ENCODE measurements at places on chromosomes 3 and 15.

GRCh38 chr3:185979721-185980121 is 41.9 kb upstream of the TRA2B start:
- no peak for DNase-seq

DNA sequence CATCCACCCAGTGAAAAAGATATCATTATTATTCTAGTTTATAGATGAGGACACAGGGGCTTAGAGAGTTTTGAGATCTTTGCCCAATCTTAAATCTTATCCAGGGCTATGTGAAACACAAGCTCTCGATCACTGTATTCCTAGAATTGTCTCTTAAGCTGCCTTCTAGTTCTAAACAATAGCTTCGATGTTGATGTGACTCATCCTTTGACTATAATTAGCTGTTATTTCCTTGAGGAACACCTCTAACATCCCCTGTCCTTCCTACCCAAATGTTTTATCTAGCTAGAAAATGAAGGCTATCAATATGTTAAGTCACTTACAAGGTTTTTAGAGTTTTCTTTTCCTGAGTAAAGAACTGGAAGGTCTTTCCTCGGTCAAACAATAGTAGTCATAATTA is 83.1 kb upstream of the STAC start:
- DNase-seq: no peak

DNA sequence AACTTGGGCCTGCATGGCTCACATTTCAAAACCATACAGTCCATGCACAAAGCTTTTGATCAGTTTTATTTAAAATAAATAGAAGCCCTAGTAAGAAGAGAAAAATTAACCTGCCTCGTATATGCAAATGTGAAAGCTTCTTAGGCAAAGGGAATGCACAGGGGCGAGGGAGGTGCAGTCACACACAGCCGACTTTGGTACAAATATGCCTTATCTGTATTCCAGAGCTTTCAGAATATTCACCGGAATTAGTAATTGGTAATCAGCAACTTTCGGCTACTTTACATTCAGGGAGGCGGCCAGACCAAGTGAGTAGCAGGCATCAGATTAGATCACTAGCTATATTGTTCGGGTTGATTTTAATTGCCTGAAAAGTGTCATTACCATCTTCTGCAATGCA is 7.5 kb downstream of the CNTN3 start:
- no peak for DNase-seq

DNA sequence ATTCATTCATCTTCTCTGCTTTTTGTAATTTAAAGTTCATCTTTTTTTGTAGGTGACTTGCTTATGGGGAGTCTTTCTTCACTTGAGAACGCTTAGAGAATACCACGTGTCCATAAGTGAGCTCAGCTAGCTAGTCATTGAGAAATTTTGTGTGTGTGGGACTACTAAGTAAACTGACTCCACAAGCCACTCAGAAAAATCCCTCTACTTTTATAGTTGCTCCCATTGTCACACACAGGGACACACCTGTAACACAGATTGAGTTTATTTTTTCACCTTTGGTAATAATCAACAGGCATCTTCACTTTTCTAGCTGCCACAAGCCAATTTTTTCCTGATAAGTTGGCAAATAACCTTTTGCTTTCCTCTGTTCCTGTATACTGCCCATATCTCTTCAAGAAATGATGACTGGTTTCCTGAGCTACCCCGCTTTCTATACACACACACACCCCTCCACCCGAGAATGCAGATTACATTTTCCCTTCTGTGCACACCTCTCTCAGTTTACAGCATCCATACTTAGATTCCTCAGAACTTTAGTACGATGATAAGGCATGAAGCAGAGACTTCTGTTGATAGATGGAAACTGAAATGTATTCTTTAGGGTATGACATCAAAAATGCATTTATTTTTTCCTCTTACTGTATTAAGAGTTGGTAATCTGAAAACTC is 4.6 kb downstream of the TSC22D2 start:
- no peak for DNase-seq
